ENCODE measurements at places on chromosomes 12 and 14. TPM values are rescaled to one million over a fixed set of nuclear protein-coding genes. Genes with fewer than 3 reads are reported as not detected.

- H3K27ac ChIP-seq, result no peak overlapping the region
- H3K36me3 ChIP-seq, result no peaks in the 10 kb centered on the region
- no peak for DNase-seq
- H3K4me3 ChIP-seq, result no peak overlapping the region
- H3K27me3 ChIP-seq, result no peaks in the 10 kb centered on the region
- H3K4me1 ChIP-seq, result peaks cover 11% of the 10 kb centered on the region
Measured at GRCh38 chr12:43112101-43112920, 439.7 kb downstream of the ADAMTS20 start.

GRCh38 chr14:86540636-86541247 lies 1010.8 kb downstream of the FLRT2 start:
- no peak for DNase-seq
- no peak overlapping the region for H3K4me3 ChIP-seq
- H3K27ac ChIP-seq, result no peak overlapping the region
- no peaks in the 10 kb centered on the region for H3K4me1 ChIP-seq
- H3K36me3 ChIP-seq, result no peaks in the 10 kb centered on the region
- no peaks in the 10 kb centered on the region for H3K27me3 ChIP-seq

Gene STX2
- total RNA-seq, result 22.7 TPM

GRCh38 chr14:103326078-103326477 lies 8.0 kb upstream of the EIF5 start:
- no peaks in the 10 kb centered on the region for H3K36me3 ChIP-seq
- H3K4me1 ChIP-seq, result peaks cover 24% of the 10 kb centered on the region
- no peak overlapping the region for H3K27ac ChIP-seq
- H3K27me3 ChIP-seq, result no peaks in the 10 kb centered on the region
- no peak for DNase-seq

DNA sequence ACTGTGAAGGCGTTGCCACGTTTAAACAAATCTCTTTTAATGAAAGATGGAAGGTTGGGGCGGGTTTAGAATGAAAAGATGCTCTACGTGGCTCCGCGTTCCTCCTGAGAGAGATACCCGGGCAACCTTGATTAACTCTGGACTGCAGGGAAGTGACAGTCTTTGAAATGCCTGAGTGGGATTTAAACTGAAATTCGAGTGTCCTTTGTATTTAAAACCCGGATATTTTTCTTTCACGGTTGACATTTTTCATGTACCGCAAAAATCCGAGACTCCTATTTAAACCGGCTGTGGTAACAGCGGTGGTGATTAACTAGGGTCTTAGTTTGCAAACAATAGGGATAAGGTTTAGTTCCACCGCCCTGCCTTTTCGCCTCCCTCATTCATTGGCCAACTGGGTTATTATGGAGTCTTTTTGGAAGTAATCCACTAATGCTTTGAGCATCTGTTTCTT lies 707 bp downstream of the G2E3 start:
- peaks cover 24% of the 10 kb centered on the region for H3K36me3 ChIP-seq
- H3K4me3 ChIP-seq, result peak overlapping the region; percentile 99
- peak overlapping the region; percentile 49 for H3K27ac ChIP-seq
- DNase-seq, result no peak
- peaks cover 3% of the 10 kb centered on the region for H3K27me3 ChIP-seq

- H3K36me3 ChIP-seq, result no peaks in the 10 kb centered on the region
- H3K27ac ChIP-seq, result no peak overlapping the region
- no peaks in the 10 kb centered on the region for H3K4me1 ChIP-seq
- H3K27me3 ChIP-seq, result no peaks in the 10 kb centered on the region
- H3K4me3 ChIP-seq, result no peak overlapping the region
- DNase-seq, result no peak
Measured at GRCh38 chr14:100037353-100037752, 27.9 kb upstream of the EVL start.

DNA sequence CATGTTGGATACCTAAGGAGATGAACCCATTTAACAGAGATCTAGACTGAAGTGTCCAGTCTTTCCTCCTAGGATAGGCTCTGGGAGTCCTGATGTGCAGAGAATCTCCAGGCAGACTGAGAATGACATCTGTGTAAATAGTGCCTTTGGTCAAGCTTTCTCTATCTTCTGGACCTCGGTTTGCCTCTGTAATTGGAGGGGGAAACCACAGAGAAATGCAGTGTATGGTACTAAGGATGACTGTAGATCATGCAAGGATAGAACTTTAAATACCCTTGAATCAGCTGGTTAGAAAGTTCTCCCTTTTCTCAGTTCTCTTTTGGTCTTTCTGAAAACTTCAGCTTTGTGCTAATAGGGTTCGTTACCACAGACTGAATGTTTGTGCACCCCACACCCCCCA lies 112.2 kb downstream of the PTPN11 start:
- H3K36me3 ChIP-seq, result no peaks in the 10 kb centered on the region
- no peaks in the 10 kb centered on the region for H3K27me3 ChIP-seq
- DNase-seq, result no peak
- H3K4me3 ChIP-seq, result no peak overlapping the region
- no peaks in the 10 kb centered on the region for H3K4me1 ChIP-seq

DNA sequence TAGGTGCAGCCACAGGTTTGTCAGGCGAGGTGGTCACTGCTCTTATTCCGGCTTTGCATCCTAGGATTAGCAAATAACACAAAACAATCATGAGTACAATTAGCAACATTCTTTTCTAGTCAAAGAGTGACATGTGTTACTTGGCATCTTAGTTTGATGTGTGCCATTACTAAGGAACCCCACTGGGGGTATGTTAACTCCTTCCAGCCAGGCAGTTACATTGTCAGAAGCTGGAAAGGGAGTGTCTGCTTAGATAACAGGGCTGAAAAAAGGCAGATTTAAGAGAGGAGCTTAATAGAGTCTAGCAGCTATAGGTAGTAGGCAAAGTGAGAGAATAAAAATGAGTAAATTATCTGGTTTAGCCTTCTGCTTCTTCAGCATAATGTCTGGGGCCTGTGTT lies 30.5 kb upstream of the METAP2 start:
- peaks cover 13% of the 10 kb centered on the region for H3K27me3 ChIP-seq
- H3K27ac ChIP-seq, result no peak overlapping the region
- H3K4me3 ChIP-seq, result no peak overlapping the region
- peaks cover 24% of the 10 kb centered on the region for H3K4me1 ChIP-seq
- no peaks in the 10 kb centered on the region for H3K36me3 ChIP-seq

Gene PTGR2
- total RNA-seq, result 23.6 TPM

Gene CHGA
- 17.2 TPM for total RNA-seq

Gene ANO4
- total RNA-seq, result 2.6 TPM

DNA sequence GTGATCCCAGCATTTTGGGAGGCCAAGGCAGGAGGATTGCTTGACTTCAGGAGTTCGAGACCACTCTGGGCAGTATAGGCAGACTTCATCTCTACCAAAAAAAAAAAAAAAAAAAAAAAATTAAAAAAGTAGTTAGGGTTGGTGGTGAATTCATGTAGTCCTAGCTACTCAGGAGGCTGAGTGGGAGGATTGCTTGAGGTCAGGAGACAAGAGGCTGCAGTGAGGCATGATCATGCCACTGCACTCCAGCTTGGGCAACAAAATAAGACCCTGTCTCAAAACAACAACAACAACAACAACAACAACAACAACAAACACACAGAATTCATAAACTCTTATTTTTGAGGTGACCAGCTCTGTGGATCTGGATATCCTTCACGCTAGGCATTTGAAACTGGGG lies 17.1 kb downstream of the SLC25A3 start:
- H3K4me3 ChIP-seq, result no peak overlapping the region
- H3K36me3 ChIP-seq, result no peaks in the 10 kb centered on the region
- no peak overlapping the region for H3K27ac ChIP-seq
- no peak for DNase-seq
- no peaks in the 10 kb centered on the region for H3K27me3 ChIP-seq

Gene BEGAIN
- total RNA-seq, result 1.3 TPM

DNA sequence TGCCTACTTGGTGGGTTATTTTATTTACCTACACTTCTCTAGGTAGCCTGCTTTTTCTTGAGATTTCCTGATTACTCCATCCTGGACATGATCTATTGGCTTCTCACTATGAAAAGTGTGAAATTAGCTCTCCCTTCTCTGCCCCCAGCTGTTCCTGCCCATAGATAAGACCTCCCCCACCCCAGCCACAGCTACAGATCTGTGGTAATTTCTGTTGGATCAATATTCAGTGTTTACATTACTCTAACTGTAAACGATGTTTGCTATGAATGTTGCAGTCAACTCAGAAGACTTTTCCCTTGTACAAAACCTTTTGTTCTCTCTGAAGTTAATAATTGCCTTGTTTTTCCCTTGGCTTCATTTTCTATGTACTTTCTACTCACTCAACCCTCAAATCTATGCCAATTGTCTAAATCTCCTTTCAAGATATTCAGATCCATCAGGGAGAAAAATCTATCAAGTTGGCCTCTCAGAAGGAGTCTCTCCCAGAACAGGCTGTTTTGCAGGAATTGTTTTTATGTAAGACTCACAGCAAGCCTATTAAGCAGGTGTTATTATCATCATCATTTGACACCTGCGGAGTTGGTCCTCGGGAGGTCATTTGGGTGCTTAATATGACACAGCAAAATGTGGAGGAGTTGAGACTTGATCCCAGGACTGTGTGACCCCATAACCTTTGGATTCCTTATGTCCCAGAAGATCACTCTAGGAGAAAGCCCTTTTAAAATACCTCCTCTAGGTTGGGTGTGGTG lies 227.4 kb downstream of the SUDS3 start:
- no peak overlapping the region for H3K27ac ChIP-seq
- no peak overlapping the region for H3K4me3 ChIP-seq
- H3K27me3 ChIP-seq, result no peaks in the 10 kb centered on the region
- peaks cover 6% of the 10 kb centered on the region for H3K36me3 ChIP-seq

DNA sequence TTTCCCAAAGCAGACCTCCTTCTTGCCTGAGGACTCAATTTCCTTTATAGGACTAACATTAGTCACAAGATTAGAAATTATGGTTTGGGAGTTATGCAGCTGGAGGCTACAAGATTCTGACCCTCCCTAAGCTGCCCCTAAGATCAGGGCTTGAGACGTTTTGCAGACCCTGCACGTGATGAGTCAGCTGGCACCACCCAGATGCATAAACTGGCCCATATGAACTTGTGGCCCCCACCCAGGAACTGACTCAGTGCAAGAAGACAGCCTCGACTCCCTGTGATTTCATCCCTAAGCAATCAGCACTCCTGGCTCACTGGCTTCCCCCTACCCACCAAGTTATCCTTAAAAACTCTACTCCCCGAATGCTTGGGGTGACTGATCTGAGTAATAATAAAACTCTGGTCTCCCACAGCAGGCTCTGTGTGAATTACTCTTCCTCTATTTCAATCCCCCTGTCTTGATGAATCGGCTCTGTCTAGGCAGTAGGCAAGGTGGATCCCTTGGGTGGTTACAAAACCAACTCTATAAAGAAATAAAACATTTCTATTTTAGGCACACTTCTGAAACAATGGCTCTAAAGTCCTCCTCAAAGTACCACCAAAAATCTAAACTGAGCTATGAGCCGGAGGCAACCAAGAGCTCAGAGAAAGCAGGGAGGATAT lies 233.4 kb downstream of the TMEM132D start:
- H3K36me3 ChIP-seq, result peaks cover 53% of the 10 kb centered on the region
- DNase-seq, result no peak
- H3K4me3 ChIP-seq, result no peak overlapping the region
- H3K27ac ChIP-seq, result no peak overlapping the region
- peaks cover 3% of the 10 kb centered on the region for H3K27me3 ChIP-seq

DNA sequence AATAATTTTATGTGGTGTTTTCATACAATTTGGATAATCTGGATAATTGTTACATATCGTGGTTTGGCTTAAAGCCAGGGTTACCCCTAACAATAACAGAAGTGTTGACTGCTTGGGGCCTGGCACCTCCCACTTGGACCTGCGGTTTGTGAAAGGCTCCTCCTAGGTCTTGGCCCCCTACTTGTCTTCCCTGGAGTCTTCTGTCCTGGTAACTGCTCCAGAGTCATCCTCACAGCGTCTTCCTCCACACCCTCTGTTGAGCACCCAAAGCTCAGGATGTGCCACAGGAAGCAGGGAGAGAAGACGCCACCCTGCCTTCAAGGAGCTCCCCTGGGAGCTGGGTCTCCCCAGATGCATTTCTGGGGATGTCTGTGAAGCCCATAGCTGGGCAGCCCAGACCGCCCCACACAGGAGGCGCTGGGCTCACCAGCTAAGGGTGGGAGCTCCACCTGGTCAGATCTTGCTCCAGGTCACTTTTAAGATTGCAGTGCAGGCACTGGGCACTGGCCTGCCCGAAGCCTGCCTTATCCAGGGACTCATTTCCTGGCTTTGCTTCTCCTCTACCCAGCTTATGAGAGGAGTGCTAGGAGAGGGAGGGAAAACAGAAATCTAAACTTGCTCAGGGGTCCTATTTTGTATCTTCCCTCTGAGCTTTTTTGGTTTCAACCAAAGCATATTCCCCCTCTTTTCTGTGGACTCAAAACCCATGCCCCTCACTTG lies 98.2 kb downstream of the ZFP36L1 start:
- H3K36me3 ChIP-seq, result no peaks in the 10 kb centered on the region
- peaks cover 23% of the 10 kb centered on the region for H3K4me1 ChIP-seq
- H3K4me3 ChIP-seq, result no peak overlapping the region
- DNase-seq, result no peak
- H3K27me3 ChIP-seq, result peaks cover 9% of the 10 kb centered on the region
- no peak overlapping the region for H3K27ac ChIP-seq
